ENCODE measurements at places on chromosomes 4 and X.

DNA sequence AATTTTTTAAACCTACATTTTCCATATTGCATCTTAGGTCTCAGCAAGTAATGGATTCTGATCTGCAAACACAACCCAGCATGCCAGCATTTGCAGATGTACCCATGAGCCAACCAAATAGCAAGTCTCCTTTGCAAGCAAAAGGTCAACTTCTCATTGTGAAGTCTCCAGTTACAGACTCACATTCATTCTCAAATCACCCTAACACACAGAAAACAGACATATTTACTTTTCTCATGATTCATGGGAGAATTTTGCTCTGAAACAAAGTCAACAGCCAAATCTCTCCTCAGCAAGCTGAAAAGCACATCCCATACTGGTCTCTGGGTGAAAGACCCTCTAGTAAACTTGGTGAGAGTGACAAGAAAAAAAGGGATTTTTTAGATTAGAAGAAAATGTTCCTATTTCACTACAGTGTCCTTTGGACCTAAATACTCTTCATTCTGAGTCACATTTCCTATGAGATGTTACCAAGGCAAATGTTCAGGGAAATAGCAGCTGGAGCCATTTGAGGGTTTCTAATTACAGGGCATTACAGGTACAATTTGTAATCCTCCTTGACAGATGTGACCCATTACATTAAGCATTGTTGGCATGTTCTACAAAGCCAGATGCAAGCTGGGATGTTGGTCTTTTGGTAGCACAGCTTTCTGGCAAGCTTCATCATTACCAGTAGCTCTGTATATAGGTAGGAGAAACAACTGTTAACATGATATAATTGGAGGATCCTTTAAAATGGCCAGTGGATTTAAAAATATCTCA is 383.3 kb downstream of the SMARCA1 start:
- no peak for DNase-seq

DNA sequence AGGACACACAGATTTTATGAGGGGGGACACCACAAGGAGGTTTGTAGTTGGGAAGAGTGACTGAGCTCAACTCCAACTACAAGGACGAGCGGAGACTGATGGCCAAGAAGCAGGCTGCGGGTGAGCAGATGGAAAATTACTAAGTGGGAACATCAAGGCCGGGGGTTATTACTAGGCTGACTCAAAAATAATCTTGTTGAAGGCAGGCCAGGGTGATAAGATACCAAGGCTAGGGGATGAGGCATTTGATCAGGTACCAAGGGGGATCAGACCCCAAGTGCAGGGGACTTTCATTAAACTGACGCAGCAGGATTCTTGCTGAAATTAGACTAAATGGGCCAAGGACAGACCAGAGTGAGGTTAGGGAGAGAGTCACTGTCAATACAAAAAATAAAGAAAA is 119.4 kb upstream of the SORBS2 start:
- no peak for DNase-seq

- DNase-seq = no peak
These were observed 29.8 kb downstream of the SLC9A6 start for GRCh38 chrX:136015016-136015415.

DNA sequence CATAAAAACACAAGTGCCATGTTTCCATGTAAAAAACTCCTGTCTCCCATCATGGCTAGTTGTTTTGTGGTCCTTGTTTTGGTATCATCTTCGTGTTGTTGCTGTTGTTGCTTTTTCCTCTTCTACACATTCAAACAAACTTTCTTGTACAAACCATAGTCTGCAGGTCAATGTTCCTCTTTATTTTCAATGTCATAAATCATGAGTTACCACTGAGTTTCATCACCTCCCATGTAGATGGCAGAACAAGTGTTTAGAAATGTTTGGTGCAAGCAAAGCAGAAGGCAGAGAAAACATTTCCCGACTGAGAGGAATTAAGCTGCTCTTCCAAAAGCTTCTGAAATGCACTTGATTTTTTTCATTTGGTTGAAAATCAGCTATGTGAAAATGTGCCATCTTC is 166.0 kb downstream of the ANTXR2 start:
- DNase-seq = no peak

DNA sequence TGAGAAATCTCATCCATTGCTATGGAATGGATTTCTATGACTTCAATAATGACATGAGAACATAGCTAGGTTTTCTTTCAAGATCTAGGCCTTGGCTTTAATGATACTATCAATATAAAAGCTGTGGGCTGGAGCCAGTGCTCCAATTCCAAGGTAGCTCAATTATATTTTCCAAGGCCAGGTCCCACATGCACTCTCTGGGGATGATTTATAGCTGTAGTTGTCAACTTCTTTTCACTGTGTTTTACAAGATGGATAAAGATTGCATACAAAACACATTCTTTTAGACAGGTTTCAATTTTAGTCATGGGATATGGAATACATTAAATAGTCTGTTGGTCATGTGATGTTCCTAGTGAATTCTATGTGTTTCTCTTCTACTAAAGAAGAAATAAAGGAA is 156.7 kb downstream of the DCAF12L1 start:
- no peak for DNase-seq

DNA sequence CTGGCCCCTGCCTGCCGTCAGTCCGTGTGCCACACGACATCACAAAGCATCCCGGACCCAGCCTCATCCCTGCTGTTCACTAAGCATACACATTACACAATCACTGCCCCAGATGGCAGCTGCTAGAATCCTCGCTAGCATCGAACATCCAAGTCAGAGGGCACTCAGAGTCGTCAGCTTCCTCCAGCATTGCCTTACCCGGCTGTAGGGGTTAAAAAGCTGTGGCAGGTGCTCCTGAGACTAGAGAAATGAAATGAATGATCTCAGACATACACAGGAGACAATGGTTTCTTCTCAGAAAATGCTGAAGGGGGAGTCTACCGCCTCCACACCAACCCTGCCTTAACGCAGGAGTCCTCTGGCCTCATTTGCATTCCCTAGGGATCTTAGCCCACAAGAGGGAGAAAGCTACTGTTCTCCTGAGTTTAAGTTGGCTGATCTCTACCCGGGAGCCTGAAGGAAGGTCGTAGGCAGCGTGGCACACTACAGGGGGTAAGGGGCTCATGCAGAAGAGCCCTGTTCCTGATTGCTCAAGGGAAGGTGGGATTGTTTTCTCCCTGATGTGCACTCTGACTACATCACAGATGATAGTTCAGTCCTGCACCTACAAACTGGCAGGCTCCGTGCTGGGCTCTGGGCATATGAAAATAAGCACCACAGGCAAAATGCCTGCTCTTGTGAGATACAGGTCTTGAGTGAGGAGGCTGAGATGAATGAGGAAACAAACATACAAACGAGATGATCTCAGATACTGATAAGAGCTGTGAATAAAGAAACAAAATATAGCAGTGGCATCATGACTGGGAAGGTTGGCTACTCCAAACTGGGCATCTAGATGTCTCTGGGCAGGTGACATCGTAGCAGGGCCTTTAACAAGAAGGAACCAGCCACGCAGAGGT is 2.6 kb upstream of the KIAA0232 start:
- no peak for DNase-seq

- no peak for DNase-seq
These were observed 127.6 kb upstream of the INTU start for GRCh38 chr4:127505203-127505602.

GRCh38 chr4:7485096-7485495 is 50.4 kb upstream of the PSAPL1 start:
- DNase-seq = no peak

DNA sequence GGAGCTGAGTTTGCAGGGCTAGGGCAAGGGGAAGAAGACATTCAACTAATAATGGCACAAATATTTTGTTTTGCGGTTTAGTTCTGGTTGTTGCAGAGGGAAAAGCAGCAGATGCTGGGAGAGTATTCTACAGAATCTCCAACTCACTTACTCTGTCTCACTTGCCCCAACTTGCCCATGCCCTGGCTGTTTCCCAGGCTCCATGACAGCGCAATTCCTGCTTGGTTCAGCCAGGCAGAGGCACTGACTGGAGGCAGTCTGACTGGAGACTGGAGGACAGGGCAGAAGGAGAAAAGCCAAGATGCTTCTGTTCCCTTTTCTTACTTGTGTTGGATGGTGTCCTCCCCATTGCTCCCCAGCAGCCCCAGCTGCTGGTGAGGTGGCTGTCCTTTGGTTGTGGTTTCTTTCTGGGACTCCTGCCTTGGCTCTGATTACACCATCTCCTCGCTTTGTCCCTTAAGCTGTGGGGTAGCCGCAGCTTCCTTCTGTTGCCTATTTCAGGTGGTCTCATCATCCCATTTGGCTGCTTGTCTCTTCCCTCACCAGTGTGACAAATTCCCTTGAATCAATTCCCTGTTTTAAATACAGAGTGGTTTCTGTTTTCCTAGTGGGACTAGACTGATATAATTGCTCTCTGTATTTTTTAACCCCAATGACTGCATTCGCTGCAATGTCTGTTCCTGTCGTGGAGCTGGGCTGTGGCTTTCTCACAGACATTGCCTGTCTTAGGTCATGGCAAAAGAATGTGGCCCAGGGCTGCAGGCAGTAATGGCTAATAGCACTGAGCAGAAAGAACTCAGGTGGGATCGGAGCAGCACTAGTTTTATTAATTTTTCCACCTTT is 24.2 kb upstream of the RASL11B start:
- DNase-seq = no peak

GRCh38 chr4:15665753-15666365 is 10.7 kb upstream of the FBXL5 start:
- DNase-seq = no peak

DNA sequence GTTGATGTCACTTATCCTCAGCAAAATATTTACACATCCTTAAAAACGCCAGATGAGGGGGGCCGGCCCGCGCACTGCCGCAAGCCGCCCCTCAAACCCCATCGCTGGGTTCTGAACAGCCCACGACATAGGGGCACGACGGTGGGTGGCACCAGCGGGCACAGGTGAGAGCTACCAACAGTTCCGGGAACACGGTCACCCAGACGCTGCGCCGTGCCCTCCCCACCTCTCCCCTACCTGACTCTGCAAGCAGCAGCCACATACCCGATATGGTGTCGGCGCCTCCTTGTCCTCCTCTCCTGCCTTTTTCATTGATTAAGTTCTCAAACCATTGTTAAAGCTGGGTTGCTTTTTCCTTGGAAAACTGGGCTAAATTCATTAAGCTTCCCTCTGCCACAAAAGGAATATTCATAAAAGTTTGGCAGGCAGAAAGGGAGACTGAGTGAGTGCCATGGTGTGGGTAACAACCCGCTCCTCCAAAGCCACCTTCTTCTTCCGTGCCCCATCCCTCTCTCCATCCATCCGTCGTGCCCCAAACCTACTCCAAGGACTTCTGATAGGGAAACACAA is 1.4 kb downstream of the RAI2 start:
- peak; percentile 14 for DNase-seq

DNA sequence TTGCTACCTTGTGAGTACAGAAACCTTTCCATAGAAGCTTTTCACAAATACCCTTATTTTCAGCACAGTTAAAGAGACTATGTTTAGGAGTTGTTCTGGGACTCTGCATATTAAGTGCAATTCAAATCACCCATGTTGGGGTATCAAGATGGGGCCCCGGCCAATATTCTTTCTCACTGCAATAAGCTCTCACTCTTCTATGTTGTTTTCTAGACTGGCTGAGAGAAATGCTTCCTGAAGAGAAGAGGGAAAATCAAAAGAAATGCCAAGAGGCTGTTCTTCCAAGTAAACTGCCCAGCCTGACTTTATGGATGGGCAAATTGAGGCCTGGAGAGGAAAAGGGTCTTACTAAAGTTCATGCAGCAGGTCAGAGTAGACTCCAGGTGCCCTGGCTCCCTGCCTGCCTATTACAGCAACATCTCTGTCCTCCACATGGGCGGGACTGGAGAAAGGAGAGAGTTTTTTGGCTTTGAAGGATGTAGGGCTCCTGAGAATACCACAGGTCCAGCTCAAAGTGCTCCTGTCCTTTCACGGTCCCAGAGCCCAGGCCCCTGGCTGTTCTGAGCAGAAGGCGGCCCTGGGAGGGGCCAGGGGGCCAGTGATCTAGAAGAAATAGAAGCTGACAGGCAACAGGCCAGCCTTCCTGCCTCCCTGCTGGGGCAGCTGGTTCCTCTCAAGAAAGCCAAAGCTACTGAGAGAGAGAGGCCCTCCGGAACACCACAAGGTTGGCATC is 745 bp upstream of the IQSEC2 start:
- no peak for DNase-seq

- DNase-seq = no peak
These were observed 27.7 kb downstream of the MANBA start for GRCh38 chr4:102733084-102733483.

DNA sequence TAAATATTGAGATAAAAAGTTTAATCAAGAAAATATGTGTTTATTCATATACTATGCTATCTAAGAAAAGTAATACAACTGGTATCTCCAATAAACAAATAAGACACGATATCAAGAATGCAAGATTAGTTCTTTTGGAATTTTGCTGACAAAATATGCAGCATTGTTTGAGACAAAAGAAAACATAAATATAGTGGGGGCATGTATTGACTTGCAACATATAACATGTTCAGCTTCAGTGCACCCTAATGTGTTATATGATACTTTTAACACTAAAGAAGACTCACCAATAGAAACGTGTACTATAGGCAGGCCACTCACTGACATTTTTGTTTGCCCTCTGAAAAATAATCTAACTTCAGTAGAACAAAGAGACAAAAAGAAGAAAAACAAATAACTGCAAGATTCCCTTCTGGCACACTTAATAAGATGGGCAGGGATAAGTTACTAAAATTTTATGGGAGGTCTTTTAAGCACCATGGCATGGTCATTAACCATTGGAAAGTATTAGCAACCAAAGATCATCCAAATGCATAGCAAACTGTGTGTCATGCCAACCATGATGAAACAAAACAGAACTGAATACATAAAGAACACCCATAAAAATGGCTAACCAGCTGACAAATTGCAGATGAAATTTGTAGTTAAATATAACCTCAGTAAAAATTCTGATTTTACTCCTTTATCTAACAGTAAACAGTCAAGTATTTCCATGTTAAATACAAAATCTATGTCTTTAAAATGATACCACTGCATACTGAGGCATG is 447.9 kb upstream of the FAM241A start:
- DNase-seq = no peak

GRCh38 chr4:158906073-158906472 is 137.2 kb downstream of the FNIP2 start:
- DNase-seq = no peak

GRCh38 chr4:165875446-165875845 is 2.4 kb downstream of the TLL1 start:
- DNase-seq = no peak

GRCh38 chr4:75511841-75512240 is 2.4 kb downstream of the RCHY1 start:
- no peak for DNase-seq

Measured in nephron progenitor cell (in vitro differentiated cells).